ENCODE measurements at places on chromosomes 7 and 10. TPM values are rescaled to one million over a fixed set of nuclear protein-coding genes. Genes with fewer than 3 reads are reported as not detected.
A peak's percentile ranks its signal among the peaks of the same experiment; 100 is the strongest.

Gene C1QL3
- not detected for total RNA-seq

Gene TRPV6
- total RNA-seq: not detected

Gene WNT8B
- total RNA-seq: not detected

Gene FRMPD2
- total RNA-seq: not detected

- DNase-seq: no peak
These were observed 3.0 kb upstream of the BUB3 start for GRCh38 chr10:123150986-123151736.

GRCh38 chr7:39637963-39638485, 14.7 kb downstream of the RALA start:
- no peak for DNase-seq

DNA sequence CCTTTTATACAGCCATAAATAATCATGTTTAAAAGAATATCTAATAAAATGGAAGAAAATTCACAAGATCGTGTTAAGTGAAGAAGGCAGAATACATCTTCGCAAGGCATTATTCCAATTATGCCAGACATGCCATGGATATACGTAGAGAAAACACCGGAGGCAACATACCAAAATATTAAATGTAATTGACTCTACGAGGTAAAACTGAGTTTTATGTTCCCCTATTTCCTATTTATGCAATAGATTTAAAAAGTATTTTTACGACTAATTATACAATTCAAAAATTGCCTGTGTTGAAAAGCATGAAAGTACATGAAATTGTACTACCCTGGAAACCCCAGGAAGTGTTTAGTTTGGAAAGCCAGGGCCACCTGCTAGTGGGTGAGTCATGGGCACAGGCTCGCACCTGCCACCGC, 936 bp upstream of the REPIN1 start:
- DNase-seq: no peak

- DNase-seq: no peak
These were observed 49.4 kb upstream of the DPYSL4 start for GRCh38 chr10:132137111-132138072.

DNA sequence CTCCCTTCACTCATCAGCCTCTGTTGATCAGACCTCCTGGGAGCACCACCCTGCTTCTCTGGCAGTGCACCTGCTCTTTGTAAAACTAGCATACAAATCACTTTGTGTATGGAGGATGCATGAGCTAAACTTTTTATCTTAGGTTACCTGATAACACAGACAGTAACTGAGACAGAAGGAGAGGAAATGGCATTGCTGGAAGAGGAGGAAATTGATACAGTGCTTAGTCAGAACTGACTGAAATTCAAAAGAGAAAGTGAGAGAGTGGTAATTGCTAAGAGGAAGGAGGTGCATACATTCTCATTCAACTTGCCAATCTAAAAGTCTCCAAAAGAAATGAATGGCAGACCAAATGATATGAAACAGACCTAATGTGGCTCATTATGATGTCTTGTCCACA, 1120.7 kb downstream of the GATA3 start:
- no peak for DNase-seq

DNA sequence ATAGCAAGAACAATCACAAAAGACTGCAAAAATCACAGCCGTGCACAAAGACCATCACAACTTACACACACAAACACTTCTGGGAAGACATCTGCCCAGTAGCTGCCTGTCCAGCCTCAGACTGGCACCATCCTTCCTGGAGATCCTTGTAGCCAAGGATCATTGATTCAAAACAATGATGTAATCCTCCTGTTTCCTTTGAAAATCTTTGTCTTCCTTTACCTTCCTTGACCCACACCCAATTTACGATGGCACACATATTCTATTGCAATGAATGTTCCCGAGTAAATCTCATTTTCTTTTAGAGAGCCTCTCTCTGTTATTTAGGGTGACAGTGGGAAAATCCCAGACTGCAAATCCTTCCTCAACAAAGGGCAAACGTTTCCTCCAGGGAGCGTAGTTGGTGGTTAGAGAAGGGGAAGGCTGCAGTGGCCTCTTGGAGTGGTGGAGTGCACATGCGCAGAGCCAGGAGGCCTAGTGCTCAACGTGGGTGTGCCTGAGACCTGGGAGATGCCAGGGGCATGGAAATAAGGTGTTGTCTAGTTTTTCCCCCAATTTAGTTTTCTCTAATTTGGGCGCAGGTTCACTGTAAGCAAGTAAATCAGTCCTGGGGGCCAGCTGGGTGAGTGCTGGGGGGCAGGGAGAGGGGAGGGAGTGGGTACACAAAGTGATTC, 3.1 kb upstream of the INPP5A start:
- DNase-seq: no peak

- DNase-seq: peak; percentile 87
These were observed 2.0 kb downstream of the ZMIZ1 start for GRCh38 chr10:79070606-79071395.

All from LHCN-M2 (cell line).